Activated CD4-positive, alpha-beta T cell treated with anti-CD3 and anti-CD28 coated beads for 48 hours (primary cell): ENCODE measurements at places on chromosomes 1 and 21.

DNA sequence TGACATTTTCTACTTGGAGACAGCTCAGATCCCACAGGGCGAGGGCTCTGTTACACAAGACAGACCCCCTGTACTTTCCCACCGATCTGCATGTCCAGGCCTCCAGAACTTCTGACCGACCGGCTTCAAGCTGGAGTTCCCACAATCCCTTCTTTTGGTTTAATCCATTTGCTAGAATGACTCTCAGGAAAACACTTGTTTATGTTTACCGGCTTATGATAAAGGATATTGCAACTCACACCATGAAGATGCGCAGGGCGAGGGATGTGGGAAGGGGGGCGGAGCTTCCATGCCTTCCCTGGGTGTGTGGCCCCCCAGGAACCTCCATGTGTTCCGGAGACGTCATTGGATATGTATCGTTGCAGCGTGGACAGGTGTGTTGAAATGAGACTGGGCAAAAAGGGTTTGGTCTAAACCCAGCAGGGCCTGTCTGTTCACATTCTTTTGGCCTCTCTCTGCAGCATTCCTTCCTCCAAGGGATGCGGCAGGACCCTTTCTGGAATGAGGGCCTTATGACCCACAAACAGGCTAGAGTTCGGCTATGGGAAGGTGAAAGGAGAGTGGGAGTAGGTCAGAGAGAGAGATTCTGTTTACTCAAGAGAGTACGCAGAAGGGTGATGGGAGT is 7.5 kb upstream of the IGSF5 start:
- no peak for DNase-seq

DNA sequence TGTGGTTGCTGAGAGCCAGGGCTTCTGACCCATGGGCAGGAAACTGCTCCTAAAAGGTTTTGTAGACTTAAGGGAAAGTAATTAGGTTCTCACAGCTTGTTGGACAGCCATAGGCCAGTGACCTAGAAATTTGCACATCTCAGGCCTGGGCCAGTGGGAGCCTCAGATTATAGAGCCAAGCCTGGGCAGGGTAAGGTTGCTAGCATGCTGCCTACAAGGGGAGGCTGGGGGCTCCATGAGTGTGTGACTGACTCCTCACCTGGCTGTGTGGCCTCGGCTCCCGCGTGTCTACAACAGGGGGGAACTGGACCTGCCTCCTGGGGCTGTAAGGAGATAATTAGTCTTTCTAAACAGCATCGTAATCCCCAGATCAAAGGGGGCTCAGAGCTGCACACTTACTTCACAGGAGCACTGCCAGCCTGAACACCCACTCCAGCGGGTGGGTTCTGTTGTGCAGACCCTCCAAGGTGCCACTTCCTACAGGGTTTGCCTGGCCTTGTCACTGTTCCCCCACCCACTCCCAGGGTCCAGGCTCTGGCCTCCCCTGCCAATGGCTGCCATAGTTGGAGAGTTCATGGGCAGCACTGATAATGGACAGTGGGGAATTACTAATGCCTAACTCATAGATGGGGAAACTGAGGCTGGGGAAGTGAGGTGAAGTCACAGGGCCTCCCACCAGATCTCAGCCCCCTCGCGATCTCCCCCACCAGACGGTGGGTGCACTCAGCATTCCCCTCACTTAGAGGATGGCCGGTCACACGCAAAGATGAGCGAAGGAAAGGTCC is 230.4 kb upstream of the TMEM51 start:
- no peak for DNase-seq

DNA sequence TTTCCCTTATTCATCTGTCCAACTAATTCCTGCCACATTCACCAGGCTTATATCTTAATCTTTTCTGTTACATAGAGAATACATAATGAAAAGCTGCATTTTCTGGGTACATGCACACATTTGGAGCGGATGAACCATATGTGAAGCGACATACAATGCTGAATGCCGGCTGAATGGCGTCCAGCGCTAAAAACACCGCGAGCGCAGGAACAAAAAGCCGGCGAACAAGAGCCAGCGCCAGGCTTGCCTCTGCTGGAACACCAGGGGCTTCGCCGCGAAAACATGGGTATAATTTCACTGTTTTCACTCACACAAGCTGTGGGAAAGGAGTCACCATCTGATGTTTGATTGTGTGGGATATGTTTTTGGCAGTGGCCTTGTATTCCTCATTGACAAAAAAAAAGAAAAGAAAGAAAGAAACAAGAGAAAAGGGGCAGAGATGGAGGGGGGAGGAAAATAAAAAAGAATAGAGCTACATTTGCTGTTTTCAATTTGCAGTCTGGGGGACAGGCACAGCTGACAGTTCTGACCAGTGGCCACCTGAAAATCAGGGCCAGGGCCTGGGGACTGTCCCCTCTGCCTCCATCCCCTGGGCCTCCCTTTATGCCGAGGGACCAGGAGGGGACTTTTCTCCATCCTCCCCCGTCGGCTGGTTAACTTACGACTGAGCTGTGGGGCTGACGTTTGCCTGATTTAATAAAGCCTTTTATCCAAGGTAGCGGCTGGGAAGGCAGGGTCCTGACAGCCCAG is 70.2 kb upstream of the OLIG2 start:
- no peak for DNase-seq

GRCh38 chr1:209659909-209660308 is 7.7 kb upstream of the LAMB3 start:
- peak; percentile 35 for DNase-seq

DNA sequence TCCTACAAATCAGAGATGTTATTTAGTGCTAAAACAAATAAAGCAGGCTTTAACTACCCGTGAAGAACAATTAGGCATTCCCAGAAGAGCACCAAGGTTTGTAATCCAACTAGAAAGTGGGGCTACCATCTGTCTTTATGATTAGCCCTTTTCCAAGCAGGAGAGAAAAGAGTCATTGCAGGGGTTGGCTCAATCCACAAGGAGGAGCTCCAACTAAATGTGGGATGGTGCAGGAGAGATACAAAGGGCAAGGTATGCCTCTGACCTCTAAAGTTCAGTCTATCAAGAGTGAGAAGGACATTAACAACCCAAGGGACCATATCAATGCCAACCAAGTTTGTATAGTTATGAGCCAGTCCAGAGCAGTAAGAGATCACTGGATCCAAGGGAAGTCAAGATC is 382.7 kb upstream of the DUSP10 start:
- no peak for DNase-seq

- no peak for DNase-seq
These were observed 111.4 kb downstream of the NFIA start for GRCh38 chr1:61193808-61194207.

GRCh38 chr1:15236746-15237145 is 10.3 kb upstream of the FHAD1 start:
- no peak for DNase-seq

DNA sequence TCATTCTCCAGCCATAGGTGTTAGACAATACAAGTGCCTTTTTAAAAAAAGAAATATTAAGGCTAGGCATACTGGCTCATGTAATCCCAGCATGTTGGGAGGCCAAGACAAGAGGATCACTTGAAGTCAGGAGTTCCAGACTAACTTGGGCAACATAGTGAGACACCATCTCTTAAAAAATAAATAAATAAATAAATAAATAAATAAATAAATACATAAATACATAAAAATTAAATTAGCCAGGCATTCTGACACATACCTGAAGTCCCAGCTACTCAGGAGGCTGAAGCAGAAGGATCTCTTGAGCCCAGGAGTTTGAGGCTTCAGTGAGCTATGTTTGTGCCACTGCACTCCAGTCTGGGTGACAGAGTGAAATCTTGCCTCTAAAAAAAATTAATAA is 85.8 kb upstream of the ATP1B1 start:
- no peak for DNase-seq

DNA sequence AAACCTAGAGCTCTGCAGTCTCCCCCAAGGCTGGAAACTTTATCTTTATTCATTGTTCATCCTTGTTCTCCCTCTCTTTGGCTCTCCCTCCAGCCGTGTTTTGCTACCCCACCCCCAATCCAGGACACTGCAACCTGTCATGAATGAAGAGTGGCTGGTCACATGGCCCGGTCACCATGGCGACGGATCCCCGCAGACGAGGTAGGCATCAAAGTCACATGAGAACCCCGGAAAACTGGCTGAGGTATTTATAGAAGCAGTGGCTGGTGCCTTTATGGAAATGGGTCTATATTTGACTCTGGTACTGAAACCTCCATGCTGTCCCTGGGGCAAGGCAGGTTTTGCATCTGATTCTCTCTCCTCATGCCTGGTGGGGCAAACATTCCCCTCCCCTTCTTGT is 13.4 kb upstream of the SLC6A17 start:
- peak; percentile 43 for DNase-seq

- DNase-seq = no peak
These were observed 127.7 kb upstream of the COL6A1 start for GRCh38 chr21:45853703-45854342.

GRCh38 chr1:246320286-246320685 is 186.8 kb downstream of the SMYD3 start:
- no peak for DNase-seq

DNA sequence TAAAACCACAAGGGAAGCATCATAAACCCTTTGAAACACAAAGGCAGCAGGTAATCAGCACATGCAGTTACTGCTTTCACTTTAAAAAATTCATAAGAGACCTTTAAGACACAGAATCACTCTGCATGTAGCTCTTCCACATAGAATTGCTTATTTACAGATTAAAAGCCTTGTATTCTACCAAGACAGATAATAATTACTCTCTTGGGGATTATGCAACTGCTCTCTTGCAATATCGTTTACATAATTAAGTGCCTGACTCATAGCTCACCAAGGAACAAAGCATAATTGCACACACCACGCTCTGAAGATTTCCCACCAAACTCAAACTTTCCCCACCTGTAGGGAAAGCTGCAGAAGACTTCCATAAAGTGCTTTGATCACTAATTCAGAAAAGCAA is 87.9 kb downstream of the VAV3 start:
- DNase-seq = no peak

- DNase-seq = no peak
These were observed 569.0 kb downstream of the SMYD3 start for GRCh38 chr1:245938046-245938435.

- DNase-seq = no peak
These were observed 5.8 kb upstream of the SSR2 start for GRCh38 chr1:156026588-156026987.

DNA sequence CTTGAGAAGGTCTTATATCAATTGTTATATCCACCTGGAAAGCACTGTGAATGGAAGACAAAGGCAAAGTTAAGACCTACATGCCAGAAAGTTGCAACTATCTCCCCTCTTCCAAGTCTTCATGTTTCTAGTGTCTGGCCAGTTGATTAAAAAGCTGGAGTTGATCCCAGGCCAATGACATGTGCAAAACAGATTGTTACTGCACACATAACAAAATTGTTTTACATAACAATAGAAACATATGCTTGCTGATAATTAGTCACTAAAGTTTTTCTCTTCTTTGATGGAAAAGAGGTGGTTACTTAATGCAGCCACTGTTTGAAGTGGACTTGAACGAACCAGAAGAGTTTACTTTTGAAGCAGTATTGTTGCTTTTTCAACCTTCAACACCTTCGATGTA is 158.2 kb downstream of the TGFBR3 start:
- no peak for DNase-seq

DNA sequence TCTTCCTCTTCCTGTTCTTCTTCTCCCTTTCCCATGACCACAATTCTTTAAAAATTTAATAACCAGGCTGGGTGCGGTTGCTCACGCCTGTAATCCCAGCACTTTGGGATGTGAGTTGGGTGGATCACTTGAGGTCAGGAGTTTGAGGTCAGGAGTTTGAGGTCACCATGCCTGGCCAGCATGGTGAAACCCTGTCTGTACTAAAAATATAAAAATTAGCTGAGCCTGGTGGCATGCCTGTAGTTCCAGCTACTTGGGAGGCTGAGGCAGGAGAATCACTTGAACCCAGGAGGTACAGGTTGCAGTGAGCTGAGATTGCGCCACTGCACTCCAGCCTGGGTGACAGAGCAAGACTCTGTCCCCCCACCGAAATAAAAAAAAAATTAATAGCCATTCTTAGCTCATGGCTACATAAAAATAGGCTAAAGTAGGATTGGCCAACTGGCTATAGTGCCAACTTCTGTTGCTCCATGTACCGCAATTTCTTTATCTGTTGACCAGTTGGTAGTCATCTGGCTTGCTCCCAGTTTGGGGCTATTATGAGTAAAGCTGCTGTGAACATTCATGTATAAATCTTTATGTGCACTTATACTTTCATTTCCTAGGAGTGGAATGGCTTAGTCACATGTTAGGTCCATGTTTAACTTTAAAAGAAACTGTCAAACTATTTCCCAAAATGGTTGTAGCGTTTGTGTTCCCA is 136.3 kb downstream of the PEX14 start:
- no peak for DNase-seq

DNA sequence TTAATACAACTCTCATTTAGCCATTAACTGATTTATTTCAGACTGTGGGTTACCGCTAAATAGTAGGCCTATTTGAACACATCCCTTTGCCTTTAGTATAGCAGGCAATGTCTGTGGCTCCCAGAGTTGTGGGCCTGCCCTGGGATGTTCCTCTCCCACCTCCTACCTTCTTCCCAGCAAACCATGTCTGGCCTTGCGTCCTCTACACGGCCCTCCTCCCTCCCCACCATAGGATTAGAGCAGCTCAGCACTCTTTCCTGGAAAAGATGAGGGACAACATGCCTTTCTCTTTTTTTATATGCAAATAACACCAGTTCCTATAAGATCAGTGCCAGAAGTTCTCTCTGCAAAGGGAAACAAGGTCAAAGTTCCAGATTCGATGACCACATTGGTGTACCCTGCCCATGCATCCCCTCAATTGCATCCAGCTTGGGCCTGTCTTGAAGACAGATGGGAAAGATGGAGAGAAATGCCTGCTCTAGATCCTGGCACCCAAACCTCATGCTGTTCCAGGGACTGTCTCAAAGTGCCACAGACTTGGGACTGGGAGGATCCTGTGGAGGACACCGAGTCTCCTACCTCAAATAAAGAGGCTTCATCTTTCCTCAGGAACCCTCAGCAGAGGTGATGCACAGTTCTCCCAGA is 57.2 kb downstream of the CD46 start:
- DNase-seq = no peak

DNA sequence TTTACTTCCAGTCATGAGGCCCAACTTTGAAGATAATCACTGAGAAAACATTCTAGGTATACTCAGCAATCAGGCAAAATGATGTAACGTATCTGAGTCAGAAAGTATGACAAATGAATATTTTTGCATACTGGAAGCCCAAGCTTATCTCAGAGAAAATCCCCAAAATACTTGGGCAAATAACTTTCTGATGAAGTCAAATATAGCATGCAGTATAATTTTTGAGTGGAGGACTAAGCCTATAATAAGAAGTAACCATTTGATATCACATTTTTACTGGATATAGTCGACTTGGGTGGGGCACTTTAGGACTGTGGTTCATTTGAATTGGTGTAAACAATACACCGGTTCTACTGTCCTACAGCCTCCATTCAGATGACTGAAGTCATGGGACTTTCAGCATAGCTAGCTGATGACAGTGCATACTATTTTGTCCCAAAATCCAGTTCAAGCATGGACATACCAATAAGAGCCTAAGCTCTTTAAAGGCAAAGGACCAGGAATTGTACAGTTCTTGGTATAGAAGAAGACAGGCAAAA is 2.3 kb upstream of the GADD45A start:
- DNase-seq = no peak

GRCh38 chr1:64508629-64509028 is 38.7 kb downstream of the CACHD1 start:
- no peak for DNase-seq

GRCh38 chr1:151641229-151641628 is 29.4 kb downstream of the SNX27 start:
- DNase-seq = no peak
